ENCODE measurements at places on chromosomes 6 and 20.

- no peak for DNase-seq
Observed at GRCh38 chr6:169803271-169803811, 51.9 kb downstream of the ERMARD start.

GRCh38 chr6:21591446-21591845, 2.1 kb upstream of the SOX4 start:
- no peak for DNase-seq

- no peak for DNase-seq
Observed at GRCh38 chr6:34992376-34992775, 103.3 kb downstream of the ANKS1A start.

DNA sequence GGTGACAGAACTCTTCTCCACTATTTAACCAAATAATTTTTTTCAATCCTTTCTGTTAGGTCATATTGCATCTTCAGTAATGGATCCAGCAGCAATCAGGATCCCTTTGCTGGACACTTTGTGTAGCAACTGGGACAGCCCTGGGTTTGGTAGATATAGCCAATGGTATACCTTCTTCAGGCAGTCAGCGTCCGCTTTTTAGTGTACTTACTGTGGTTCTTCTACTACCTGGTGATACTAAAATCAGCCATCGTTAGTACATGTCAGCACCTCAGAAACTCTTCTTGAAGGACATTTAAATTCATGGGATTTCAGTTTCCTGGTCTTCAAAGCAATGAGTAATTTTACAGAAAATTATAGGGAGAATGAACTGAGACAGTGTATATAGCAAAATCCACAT, 93.5 kb downstream of the ADGRG6 start:
- no peak for DNase-seq

- no peak for DNase-seq
Observed at GRCh38 chr6:137863091-137863797, 3.8 kb upstream of the TNFAIP3 start.
